ENCODE measurements at places on chromosomes 4 and X.

GRCh38 chrX:110472265-110472664 lies 113.6 kb downstream of the RTL9 start:
- no peak for DNase-seq

DNA sequence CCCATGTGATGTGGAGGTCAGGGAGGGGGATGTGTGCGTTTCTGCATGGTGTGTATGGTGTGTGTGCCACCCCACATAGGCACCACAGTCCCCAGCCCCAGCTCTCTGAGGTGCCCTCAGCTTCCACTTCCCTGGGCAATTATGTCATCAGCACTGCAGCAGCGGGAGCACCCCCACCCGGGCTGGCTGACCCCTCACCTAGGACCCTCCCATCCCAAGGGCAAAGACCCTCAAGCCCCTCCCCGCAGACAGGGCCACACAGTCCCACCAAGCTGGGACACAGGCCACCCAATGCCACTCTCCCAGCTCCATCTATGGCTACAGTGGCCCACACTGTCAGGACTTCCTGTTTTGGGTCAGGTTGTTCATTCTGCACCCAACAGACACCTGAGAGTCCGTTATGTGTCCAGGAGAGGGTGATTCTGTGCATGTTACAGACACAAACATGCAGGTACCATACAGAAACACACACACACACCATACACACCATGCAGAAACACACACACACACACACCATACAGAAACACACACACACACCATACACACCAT lies 75.2 kb downstream of the JAKMIP1 start:
- no peak for DNase-seq

DNA sequence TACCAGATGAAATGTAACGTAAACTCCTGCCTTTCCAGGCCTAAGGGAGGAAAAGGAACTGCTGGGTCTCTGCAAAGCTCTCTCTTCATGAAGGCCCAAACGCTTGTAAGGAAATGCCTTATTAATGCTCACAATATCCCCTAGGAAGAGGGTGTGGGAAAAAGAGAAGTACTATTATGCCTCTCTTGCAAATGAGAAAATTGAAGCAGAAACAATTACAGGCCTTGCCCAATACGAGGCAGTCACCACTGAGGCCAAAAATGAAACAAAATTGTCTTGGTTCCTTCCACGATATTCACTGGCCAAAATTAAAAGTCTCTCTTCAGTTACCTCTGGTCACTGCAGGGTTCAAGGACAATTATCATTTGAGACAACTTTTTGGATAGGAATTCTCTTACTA lies 3.2 kb downstream of the SCARB2 start:
- no peak for DNase-seq

DNA sequence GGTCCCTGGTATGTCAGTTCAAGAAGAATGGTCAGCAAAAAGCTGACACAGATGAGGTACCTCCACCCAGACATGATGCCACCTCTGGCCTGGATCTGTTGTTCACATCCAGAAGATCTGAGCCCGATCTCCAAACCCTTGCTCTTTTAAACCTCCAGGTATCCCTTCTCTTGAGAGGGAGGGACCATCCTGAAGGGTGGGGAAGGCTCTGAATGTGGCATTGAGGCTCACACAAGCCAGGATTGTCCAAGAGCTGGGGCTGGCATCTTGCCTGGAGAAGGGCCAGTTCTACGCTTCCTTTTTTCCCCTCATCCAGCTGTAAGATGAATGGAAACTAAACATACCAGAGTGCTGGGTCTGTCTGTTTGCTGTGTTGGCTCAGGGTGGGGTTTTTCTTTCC lies at the start of gene ITIH6:
Gene ITIH6, minus strand, starts transcription at position 119 of the 400 bp plus-strand sequence. Its CDS starts 45 bp downstream, at position 74.
- no peak for DNase-seq

DNA sequence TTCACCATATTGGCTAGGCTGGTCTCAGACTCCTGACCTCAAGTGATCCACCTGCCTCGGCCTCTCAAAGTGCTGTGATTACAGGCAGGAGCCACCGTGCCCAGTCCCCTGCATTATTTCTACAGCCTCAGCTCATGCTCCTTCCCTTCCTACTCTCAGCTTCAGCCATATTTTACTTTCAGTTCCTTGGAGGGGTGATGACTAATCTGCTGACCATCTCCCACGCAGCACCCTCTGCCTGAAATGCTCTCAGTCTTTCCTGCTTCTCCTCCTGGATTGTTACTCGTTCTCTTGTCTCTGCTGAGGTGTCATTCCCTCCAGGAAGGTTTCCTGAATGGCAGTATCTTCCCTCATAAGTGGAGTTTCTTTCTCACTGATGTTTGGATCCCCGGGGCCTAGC lies 63.3 kb downstream of the MOSPD2 start:
- no peak for DNase-seq

DNA sequence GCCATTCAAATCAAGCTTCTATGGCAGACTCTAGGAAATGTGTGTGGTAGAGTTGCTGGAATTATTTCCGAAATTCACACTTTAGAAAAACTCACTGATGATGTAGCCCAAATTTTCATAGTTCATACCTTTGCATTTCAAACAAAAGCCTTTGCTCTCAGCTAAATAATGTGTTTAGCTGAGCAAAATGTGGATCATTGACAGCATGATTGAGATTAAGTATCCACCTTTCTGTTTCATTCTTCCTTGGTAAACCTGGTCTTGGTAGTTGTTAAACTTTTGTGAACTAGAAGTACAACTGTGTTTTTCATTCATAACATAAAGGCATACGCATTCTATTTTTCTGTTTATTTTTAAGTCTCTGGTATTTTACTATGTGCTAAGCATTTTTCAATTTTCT lies 7.2 kb downstream of the PCDH7 start:
- DNase-seq: no peak

GRCh38 chr4:156294577-156294976 lies 340.9 kb upstream of the CTSO start:
- no peak for DNase-seq

DNA sequence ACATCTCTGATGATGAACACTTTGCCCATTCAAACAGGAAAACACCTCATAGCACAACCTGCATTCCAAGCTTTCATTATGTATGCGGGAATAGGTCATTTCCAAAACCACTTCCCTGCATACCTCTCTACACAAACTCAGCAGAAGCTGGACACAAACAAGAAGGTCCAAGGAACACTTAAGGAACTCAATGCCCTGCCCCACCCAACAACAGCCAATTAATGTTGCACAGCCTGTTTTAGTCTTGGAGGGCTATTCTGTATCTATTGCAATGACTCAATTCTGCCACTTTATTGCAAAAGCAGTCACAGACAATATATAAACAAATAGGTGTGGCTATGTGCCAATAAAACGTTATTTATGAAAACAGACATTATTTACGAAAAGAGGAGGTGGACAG lies 16.7 kb downstream of the OPHN1 start:
- DNase-seq: no peak

GRCh38 chr4:151541389-151542071 lies 132.6 kb downstream of the FHIP1A start:
- DNase-seq: no peak

DNA sequence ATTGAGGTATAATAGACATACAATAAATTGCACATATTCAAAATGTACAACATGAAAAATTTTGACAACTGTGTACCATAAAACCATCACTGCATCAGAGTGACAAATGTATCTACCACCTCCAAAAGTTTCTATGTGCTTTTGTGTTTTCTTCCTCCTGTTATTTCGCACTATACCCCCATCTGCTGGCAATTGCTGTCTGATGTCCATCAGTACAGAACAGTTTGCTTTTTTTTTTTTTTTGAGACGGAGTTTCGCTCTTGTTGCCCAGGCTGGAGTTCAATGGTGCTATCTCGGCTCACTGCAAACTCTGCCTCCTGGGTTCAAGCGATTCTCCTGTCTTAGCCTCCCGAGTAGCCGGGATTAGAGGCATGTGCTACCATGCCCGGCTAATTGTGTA lies 154.3 kb upstream of the GIMD1 start:
- no peak for DNase-seq

GRCh38 chr4:76677571-76678326 lies 220.2 kb downstream of the SOWAHB start:
- DNase-seq: no peak

GRCh38 chr4:8248091-8248490 lies 21.5 kb upstream of the HTRA3 start:
- no peak for DNase-seq

DNA sequence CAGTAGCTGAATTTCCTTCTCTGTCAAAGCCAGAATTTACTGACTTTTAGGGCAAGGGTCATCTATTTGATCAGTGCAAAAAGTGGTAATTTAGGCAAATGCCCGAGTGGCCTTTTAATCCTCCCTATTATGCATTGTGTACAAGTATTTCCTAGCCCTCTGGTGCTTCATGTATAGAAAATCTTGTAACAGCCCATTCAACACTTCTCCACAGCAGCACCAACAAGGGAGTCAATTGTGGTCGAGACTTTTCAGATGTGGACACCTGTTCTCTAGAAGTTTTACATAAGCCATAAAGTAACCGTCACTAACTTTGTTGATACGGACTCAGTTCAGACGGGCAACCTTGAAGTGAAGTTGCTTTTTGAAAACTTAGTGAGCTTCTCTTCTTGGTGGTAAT lies 50.9 kb upstream of the FHDC1 start:
- DNase-seq: no peak

DNA sequence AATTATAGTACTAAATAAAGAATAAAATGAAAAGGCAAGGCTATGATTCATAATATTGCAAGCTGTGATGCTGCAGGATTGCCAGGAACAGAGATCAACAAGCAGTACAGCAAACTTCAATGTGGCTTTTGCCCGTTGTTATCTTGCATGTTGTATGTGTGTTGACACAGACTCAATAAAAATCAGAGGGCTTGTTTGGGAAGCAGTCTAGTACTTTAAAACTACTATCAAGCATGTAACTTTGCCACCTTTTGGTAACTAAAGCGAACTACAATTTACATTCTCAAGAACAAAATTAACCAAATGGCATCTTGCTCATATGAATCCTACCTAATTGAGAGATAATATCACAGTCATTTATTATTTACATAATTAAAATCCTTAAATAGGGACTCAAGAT lies 79.8 kb upstream of the GPM6A start:
- DNase-seq: no peak

DNA sequence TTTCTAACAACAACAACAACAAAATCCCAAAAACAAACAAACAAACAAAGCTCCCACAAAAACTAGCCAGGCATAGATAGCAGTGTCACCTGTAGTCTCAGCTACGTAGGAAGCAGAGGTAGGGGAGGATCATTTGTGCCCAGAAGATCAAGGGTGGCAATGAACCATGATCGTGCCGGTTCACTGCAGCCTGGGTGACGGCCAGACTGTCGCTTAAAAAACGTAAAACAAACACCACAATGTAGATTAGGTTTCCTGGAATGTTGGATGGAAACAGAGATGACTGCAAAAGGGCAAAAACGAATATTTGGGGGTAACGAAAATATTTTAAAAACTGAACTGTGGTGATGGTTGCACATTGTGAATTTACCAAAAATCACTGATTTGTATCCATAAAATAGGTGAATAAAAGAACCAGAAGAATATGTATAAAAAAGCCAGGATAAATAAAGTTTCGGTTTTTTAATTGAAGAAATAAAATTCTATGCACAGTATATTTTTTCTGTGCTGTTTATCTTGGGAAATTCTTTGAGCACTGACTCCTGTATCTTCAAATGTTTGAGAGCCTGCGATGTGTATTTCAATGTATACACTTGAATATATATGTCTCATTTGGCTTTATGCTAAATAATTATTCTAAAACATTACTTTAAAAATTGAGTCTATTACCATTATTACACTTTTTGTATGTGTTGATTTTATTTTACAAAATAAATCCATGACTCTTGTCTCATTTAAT lies 1477.0 kb downstream of the PCDH7 start:
- DNase-seq: no peak

GRCh38 chr4:98502624-98503023 lies 155.8 kb downstream of the TSPAN5 start:
- DNase-seq: no peak

- no peak for DNase-seq
Measured at GRCh38 chrX:7215842-7216241, 67.9 kb upstream of the PUDP start.

- peak; percentile 32 for DNase-seq
Measured at GRCh38 chrX:48683411-48683982, at the start of gene WAS. Gene WAS (plus strand): TSS chrX:48683799. CDS start chrX:48683854, 55 bp downstream.

GRCh38 chrX:8043121-8043520 lies 115.9 kb upstream of the PNPLA4 start:
- no peak for DNase-seq

- no peak for DNase-seq
Measured at GRCh38 chr4:94798808-94799207, 41.1 kb downstream of the BMPR1B start.

DNA sequence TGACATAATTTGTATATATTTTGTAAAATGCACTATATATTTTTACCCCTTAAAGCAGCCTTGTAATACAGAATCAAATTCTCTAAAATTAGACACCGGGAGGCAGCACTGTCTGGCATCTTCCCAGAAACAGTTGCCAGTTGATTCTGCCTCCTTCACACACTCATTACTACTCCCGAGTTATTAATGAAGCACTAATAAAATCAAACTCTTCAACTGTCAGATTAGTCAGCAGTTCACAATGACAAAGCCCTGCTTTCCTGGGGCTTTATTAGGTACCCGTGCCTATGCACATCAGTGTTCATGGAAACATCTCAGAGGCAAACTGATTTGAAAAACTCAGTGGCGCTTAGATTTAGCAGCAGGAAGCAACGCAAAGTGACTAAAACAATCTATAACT lies 103.5 kb upstream of the VEGFC start:
- DNase-seq: no peak

GRCh38 chr4:139299536-139299935 lies 1.8 kb upstream of the NAA15 start:
- DNase-seq: no peak

GRCh38 chrX:51891821-51892551 lies 1.4 kb upstream of the MAGED1 start:
- DNase-seq: no peak

GRCh38 chr4:7850489-7850888 lies 89.2 kb downstream of the AFAP1 start:
- DNase-seq: no peak

GRCh38 chr4:2795893-2796848 lies 3.3 kb downstream of the SH3BP2 start:
- no peak for DNase-seq

- no peak for DNase-seq
Measured at GRCh38 chr4:149056615-149057014, 614.4 kb upstream of the NR3C2 start.

DNA sequence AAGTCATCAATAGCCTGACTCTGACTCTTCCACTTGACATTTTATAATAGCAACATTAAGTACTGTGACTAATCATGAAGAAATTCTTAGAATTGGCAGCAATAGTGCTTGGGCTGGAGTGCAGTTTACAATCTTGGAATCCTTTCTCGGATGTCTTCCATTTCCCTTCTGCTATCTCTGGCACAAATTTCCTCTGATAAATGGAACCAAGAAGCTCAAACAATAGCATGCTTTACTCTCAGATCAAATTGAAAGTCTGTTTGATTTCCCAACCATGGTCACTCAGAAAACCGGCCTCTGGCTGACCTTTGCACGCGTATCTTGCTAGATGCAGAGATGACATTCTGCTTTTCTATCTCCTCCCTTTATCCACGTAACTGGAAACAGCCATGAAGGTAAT lies 99.0 kb upstream of the SPANXC start:
- no peak for DNase-seq

Data from stimulated activated CD4-positive, alpha-beta T cell treated with anti-CD3 and anti-CD28 coated beads, Interleukin-12 subunit alpha, Interleukin-12 subunit beta, amount 100 ng/mL, for 4 hours (primary cell).